NAMALWA (cell line): ENCODE measurements at places on chromosomes 3 and 15.

DNA sequence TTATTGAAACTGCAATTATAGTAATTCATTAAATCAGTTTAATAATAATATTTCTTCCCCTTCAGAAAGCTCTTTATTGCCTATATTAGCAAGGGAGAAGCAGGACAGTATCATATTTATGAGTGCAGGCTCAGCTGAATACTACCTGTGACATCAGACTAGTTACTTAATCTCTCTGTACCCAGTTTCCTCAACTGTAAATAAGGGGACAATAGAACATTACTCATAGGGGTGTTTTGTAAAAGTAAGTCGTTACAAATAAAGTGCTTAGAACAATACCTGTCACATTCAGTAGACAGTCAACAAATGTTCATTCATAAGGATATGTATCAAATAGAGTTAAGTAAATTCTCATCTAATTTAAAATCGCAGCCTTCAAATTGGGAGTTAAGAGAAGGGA, 12.1 kb upstream of the VPS39 start:
- DNase-seq, result no peak

DNA sequence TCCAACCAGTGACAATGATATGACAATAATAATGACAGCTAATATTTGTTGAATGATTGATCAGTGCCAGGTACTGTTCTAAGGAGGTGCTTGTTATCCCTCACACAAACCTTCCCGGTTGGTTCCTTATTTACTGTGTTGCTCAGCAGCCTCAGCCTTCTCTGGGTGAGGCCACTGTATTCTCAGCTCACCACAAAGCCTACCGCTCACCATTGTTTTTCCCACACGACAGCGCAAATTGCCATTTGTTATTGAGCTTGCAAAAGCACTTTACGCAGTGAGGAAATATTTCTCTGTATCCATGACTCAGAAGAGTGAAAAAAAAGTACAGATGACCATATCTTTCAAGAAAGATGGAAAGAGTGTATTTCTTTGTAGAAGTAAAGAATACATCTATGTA, 49.5 kb upstream of the PDZRN3 start:
- DNase-seq, result no peak

DNA sequence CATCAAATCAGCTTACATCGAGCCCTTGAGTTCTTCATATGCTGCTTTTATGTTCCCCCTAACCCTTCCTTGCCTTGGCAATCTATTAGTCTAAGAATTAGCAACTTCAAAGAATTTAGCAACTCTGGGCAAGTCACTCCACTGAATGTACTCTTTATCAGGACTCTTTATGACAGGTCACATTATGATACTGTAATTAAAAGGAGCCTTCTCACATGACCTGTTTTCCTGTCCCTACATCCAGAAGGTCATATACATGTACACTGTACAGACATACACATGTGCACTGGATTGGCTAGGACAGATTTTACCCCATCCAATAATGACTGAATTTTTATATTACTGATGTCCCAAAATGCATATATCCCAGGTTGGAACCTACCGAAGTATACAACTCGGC, 463.1 kb downstream of the SHQ1 start:
- no peak for DNase-seq

GRCh38 chr3:30521156-30521715, 85.2 kb upstream of the TGFBR2 start:
- no peak for DNase-seq

- peak; percentile 88 for DNase-seq
Observed at GRCh38 chr3:187935623-187936156, 190.4 kb upstream of the BCL6 start.

DNA sequence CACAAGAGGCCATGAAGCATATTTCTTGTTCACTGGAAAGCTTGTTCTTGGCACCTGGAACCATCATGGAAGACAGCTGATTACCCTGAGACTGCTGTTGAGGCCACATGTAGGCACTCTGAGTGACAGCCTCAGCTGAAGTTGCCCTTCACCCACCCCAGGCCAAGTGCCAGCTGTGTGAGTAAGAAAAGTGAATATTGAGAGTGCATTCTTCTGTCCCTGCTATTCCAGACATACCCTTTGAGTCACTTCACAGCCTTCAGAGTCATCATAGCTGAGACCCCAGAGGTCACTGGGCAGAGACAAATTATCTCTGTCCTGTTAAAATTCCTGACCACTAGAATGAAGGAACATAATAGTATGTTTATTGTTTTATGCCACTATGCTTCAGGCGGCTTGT, 79.6 kb downstream of the NFKBIZ start:
- DNase-seq, result no peak

DNA sequence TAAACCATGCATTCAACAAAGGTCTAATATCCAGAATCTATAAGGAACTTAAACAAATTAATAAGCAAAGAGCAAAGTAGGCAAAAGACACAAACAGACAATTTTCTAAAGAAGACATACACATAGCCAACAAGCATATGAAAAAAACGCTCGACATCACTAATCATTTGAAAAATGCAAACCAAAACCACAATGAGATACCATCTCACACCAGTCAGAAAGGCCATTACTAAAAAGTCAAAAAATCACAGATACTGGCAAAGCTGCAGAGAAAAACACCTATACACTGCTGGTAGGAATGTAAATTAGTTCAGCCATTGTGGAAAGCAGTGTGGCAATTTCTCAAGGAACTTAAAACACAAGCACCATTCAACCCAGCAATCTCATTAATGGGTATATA, 53.8 kb downstream of the FSIP1 start:
- no peak for DNase-seq

- peak; percentile 39 for DNase-seq
Observed at GRCh38 chr3:2156244-2156847, 57.7 kb downstream of the CNTN4 start.

DNA sequence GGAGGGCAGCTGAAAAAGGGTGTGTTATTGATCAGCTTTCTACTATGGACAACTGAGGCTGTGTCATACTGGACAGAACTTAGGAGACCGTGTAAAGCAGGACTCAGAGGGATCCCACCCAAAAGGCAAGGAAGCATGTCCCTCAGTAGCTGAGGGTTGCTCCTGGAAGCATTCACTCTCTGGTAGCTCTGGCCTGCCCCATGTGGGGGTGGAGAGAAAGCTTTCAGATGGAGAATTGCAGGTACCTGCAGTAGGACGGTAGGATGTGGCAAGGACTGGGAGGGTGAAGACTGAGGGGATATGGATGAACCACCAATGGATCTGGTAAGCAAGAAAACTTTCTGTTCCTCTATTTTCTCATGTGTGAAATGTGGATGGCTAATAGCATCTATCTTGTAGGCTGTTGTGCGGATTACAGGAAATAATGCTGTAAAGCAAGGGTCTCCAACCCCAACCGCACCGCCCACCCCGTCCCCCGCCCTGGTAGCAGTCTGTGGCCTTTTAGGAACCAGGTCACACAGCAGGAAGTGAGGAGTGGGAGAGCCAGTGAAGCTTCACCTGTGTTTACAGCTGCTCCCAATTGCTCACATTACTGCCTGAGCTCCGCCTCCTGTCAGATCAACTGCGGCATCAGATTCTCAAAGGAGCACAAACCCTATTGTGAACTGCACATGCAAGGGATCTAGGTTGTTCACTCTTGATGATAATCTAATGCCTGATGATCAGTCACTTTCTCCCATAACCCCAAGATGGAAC, 157.7 kb upstream of the PROK2 start:
- DNase-seq, result no peak

- DNase-seq, result no peak
Observed at GRCh38 chr3:4693620-4694019, 200.5 kb downstream of the ITPR1 start.

GRCh38 chr15:74829486-74829885, 3.1 kb downstream of the CPLX3 start:
- no peak for DNase-seq

DNA sequence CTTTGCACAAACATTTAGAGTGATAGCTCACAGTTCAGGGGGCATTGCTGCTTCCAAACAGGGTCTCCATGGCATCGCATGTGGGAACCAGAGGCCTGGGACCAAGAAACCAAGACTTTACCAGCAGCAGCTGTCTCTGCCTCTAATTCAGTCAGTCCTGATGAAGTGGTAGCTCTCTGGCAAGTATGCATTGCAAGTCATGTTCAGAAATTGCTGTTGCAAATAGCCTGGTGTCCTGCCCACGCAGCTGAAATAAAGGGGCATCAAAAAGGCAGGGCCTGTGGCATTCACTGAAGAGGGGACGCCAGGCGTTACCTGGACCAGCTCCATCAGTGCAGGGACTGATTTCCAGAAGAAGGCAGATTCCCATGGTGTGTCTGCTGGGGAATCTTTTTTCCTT, 121.3 kb downstream of the CD47 start:
- no peak for DNase-seq

- DNase-seq, result no peak
Observed at GRCh38 chr3:87009271-87009670, 18.3 kb upstream of the VGLL3 start.

DNA sequence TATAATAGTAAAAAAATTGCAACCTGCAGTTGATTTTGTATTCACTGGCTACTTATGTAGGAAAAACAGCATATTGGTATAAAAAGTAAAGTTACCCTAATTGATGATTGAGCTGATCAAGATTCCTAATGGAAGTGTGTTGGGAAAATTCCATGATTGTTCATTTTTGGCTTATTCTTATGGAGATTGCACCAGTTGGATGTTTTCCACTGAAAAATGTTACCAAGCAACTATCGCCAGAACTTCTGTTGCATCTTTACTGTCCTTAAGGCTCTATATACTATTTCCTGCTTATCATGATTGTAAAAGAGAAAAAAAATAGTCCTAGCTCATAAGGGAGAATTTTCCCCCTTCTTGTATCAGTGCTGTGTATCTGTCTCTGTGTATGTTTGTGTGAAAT, 48.6 kb downstream of the SLC25A26 start:
- no peak for DNase-seq

GRCh38 chr15:27183201-27183600, 212.2 kb downstream of the GABRG3 start:
- no peak for DNase-seq

- no peak for DNase-seq
Observed at GRCh38 chr15:25053000-25053815, 98.4 kb downstream of the SNRPN start.

DNA sequence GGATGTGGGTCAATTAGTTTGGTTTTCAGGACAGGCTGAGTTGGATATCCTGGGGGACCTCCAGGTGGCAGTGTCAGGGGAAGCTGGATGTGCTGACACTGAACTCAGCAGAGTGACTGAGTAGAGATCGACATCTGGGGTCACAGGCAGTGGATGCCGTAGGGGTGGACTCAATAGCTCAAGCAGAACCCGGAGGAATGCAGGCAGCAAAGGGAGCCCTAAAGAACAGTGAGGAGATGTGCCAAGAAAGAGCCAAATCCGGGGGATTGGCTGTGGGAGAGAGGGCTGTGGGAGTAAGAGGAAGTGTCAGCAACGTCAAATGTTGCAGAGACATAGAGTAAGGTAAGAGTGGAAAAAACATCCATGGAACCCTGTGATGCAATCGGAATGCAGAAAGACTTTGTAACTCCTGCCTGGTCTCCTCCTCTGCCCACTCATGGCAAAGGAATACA, 11.6 kb downstream of the CCR5AS start:
- no peak for DNase-seq

DNA sequence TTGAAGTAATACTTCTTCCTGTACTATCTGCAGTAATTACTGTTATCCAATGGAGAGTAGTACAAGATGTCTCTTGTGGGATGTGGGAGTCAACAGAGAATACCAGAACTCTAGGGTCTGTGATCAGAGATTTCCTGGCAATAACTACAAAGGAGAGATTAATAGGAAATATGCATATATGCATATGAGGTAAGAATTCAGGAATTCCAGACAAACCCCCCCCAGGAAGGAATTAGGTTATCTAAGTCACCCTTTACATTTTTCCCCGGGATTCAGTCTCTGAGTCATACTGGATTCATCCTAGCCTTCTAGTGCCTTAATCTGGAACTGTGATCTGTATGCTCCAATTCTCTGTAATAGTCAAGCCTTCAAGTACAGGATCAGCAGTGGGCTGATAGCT, 49.4 kb downstream of the GTF2E1 start:
- no peak for DNase-seq

DNA sequence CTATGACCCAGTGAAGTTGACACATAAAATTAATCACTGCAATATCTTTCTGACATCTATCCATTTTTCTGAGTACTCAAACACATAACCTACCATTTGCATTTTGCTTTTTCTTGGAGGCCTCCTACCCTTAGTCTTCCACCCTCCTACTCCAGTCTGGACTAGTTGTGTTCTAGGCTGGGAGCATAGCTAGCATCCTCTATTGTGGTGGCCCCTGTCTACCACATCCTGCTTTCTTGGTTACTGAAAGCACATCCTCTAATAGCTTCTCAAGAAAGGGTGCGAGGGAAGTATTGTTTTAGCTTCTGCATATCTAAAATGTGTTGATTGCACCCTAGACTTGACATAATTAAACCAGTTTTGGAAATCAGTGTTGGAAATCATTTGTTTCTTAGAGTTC, 176.5 kb downstream of the THSD4 start:
- no peak for DNase-seq

DNA sequence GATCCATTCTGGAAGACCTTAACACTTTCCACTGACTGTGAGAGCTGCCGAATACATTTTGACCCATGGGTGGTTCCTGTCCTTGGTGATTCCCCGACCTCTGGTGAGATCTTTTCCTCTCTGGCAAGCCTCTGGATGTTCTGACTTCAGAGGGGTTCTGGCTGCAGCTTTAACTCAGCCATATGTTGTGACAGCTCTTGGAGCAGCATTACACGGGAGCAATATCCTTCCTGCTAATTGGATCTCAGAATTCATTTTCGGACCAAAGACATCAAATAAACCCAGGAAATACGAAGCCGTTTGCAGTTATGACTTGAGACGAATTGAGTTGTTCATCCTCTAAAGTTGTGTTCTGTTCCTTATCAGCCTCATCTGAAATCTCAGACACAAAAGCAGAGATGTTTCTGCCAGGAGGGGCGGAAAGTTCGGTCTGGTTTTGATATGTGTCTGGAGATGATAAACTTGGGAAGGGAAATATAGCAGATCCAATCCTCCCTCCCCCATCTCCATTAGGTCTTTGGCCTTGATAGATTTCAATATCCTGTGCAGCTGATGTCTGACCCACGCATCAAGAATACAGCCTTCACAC, 10.0 kb downstream of the TMEM158 start:
- DNase-seq, result no peak

GRCh38 chr15:65938604-65939003, 69.3 kb downstream of the RAB11A start:
- DNase-seq, result no peak

- no peak for DNase-seq
Observed at GRCh38 chr15:95202569-95203349, 971.4 kb downstream of the MCTP2 start.

- DNase-seq, result peak; percentile 15
Observed at GRCh38 chr3:29683018-29683993, 402.4 kb downstream of the RBMS3 start.

DNA sequence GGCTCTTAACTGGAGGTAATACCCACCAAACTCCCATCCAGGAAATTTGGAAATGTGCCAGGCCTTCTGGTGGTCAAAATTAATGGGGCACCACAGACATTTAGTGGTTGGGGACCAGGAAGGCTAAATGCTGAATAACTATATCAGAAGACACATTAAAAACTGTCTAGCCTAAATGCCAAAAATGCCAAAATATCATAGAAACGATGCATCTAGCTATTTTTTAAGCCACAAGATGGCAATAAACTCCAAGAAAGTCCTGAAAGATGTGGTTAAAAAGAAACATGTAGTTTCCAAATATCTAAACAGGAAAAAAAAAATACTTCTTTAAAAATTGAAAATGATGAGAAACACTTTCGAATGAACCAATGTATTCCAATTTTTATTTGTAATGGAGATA, 19.9 kb downstream of the CCDC14 start:
- DNase-seq, result no peak
